ENCODE measurements at places on chromosomes 5 and 9.

DNA sequence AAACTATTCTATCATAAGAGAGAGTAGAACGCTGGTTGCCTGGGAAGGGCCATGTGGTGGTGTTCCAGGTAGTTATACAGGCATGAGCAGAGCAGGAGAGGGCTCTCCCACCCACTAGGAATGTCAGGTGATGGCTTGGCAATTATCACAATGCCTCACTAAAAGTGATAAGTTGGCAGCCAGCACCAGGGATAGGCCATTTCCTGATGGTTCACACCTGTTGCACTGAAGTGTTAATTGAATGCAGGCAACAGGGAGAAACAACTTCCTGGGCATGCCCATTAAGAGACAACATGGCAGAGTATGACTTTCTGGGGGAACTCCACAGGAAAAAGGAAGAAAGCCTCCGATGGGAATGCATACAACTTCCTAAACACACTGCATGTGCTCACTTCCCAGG lies 593.2 kb downstream of the ELAVL2 start:
- ATAC-seq: no peak

DNA sequence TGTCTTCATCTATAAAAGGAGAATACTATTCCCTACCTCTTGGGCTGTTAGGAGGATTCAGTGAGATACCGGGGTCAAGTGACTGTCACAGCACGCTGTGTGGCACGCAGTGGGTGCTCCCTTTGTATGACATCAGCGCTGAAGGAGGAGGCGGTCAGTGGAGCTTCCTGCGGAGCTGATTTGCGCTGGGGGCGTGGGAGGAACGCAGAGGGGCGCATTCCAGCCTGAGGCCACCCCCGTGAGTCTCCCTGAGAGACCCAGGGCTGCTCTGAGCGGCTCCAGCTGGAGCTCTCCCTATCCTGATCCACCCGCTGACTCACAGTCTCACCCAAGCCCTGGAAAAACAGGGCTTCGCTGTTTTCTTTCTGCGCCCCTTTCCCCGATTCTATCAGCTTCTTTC lies 24.3 kb upstream of the NEURL1B start:
- ATAC-seq: no peak

DNA sequence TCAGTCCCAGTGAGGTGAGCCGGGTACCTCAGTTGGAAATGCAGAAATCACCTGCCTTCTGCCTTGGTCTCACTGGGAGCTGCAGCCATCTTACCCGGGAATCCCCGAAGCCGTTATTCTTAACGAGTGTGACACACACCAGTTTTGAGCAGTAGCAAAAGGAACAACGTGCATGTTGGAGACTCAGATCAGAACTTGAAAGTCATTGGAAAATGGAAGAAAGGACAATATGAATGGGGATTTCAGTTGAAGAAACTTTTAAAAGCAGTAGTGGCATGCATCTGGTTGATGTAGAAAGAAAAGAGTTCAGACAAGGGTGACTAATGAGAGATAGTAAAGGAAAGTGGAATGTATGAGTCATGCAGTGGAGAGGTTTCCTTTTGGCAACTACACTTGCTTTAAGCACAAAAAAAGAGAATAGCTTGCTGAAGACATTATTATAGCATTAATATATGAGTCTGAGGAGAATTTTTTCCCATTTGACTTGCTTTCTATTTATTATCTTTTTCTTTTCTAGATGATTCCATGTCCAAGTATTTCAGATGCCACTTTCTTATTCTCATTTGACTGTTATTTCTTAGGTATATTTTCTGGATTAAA lies 44.4 kb upstream of the ANKDD1B start:
- ATAC-seq: peak; percentile 96

- no peak for ATAC-seq
These were observed 53.7 kb downstream of the CEP120 start for GRCh38 chr5:123369371-123369968.

GRCh38 chr5:143826951-143827444 lies 15.0 kb downstream of the HMHB1 start:
- no peak for ATAC-seq

DNA sequence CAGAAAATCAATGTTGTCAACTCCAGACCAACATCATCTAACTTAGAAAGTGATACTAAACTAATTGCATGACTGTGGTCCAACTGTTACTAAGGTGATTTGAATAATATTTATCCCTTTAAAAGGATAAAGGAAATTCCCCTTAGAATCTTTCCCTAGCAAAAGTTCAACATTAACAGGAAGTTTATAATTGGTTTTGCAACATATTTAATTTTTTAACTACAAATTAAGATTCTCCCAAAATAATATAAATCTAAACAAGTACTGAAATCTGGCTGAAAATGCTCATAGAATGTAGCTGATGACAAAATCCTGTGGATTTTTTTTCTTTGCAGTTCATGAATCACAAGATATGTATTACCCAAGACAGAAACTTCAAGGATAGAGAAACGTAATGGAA lies 151.4 kb downstream of the LPAR1 start:
- no peak for ATAC-seq
